ENCODE measurements at places on chromosomes 3 and 15.

DNA sequence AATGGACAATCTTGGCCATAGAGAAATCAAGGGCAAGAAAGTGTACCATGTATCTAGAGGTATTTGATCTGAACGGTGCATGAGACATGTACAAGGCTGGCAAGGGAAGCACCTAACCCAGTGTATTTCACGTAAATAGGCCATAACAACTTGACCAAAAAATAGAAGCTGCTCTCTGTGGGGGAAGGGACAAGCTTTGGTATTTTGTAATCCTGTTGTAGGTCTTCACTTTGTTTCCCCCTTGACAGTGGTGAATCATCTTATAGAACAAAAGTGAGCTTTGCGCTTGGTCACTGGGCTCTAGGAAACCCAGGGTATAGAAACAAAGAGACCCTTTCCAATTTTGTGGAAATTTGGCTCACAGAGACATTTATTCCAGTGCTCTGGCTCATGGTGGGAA, 21.0 kb downstream of the LARS2 start:
- no peak for DNase-seq

- DNase-seq = no peak
Measured at GRCh38 chr3:193941486-193941885, 194.5 kb upstream of the HES1 start.

DNA sequence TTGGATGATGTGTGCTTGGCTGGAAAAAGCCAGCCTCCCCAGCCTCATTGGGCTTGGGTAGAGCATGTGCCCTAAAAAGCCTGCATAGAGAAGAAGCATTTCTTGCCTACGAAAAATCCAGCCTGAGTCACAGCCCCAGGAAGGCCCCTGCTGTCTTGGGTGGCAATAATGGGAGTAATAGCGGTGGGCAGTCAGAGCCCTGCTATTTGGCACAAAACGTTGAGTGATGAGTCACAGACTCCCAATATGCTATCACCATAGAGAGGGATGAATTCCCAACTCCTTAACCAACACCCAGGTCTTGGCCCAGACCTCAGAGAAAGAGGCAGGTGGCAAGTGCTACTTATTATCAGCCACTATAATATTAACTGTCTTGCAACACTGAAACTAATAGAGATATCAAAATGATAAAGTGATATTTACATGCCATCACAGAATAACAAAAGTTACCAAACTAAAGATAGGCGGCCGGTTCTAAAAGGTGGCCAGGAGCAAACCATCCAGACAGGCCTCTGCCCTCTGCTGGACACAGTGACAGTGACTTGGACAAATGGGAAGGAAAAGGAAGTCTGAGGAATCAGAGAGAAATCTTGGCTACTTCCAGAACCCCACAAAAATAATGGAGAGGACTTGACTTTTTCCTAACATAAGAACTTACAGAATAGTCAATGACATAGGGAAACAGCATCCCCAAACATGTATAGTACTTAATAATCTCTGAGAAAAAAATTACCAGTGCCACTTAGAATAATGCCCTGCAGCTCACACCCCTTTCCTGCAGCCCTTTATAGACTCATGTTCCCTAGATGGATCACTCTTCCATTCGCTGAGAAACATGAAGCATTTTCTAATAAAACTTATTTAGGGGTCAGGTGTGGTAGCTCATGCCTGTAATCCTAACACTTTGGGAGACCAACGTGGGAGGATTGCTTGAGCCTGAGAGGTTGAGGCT, 51.9 kb upstream of the MUC13 start:
- DNase-seq = no peak

GRCh38 chr15:52252781-52253180, 42.8 kb downstream of the MYO5C start:
- no peak for DNase-seq

All from activated T-helper 1 cell treated with anti-CD3 and anti-CD28 coated beads, Interleukin-2, amount 50 U/mL, for 16 hours (primary cell).